ENCODE measurements at places on chromosomes 13 and 19.
A peak's percentile ranks its signal among the peaks of the same experiment; 100 is the strongest.

GRCh38 chr19:17908244-17908643, 24.6 kb upstream of the CCDC124 start:
- no peak for DNase-seq

DNA sequence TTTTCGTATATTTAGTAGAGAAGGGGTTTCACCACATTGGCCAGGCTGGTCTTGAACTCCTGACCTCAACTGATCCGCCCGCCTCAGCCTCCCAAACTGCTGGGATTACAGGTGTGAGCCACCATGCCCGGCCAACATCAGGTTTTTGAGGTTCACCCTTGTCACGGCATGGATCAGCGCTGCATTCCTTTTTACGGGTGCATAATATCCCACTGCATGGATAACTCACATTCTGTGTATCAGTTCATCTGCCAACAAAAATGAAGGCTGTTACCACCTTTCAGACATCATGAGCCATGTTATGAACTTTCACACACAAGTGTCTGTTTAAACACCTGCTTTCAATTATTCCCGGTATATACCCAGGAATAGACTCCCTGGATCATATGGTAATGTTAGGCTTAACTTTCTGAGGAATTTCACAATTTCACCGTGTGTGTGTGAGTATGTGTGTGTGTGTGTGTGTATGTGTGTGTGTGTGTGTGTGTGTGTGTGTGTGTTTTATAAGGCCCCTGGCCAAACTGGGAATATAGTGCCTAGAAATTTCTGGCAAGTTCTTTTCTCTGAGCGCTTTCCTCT, 52.2 kb downstream of the AP1M1 start:
- peak; percentile 71 for DNase-seq

GRCh38 chr19:35828692-35829301, 16.2 kb upstream of the PRODH2 start:
- peak; percentile 58 for DNase-seq

GRCh38 chr19:13015361-13016223, 20.3 kb downstream of the NFIX start:
- DNase-seq = peak; percentile 58

- DNase-seq = no peak
These were observed 811.5 kb upstream of the ATXN8OS start for GRCh38 chr13:69296130-69296529.

DNA sequence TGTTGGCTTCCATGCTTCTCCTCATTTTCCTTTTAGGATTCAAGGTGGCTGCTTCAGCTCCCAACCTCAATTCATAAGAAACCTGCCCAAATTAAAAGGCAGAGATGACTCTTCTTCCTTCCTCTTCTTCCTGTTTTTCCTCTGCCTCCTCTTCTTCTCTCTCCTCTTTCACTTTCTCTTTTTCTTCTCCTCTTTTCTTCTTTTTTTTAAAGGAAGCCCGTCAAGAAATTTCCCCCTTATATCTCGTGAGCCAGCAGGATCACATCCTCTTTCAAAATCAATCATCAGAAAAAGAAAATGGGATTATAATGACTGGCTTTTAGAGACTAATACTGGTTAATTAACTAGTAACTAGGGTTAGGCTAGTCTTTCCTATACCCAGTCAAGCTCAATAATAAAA, 220.3 kb downstream of the NBEA start:
- no peak for DNase-seq

- no peak for DNase-seq
These were observed 33.0 kb downstream of the MIPEP start for GRCh38 chr13:23856008-23856750.

DNA sequence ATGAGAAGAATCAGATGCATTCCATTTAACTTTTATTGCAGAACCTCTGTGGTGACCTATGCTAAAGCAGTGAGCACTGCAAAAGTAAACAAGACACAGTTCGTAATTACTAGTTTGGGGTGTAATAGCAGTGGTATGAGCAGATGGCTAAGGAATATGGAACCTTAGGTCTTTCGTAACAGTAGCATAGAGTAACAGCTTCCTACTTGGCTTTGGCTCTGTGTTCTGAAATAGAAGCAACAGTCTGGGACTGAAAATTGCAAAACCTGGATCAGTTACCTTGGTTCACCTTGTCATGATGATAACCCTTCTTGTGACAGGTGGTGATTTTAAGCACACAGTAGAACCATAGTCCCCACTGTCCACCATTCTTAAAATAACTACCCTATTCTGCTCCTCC, 303.4 kb downstream of the GPC6 start:
- DNase-seq = no peak

DNA sequence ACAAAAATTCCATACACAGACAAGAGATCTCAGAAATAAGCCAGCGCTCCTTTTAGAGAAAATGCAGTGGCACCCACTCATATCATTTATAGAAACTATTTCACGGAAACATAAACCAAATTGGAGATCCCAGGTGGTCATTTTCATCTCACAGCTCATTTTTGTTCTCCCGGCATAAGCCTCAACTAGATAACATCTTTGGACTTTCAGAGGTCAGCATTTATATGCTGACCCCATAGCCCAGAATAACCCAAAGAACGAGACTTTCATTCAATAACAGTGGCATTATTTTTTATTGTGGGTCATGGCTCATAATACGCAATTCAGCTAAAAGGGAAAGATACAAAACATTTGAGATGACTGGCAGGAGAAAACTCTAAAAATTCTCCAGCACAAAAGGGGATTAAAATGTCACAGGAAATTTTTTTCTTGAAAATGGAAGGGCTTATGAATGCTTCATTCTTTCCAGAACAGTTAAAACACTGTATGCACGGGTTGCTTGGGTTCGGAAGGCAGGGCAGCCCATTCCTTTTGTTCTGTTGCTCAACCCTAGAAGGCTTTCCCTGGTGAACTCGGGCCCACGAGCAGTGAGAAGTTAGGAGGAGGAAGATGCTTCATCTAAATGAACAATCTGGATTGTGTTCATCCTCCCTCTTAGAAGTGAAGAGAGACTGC, 24.0 kb downstream of the STARD13 start:
- no peak for DNase-seq

Data from fibroblast of skin of abdomen (primary cell).